ENCODE measurements at places on chromosomes 4 and X.

DNA sequence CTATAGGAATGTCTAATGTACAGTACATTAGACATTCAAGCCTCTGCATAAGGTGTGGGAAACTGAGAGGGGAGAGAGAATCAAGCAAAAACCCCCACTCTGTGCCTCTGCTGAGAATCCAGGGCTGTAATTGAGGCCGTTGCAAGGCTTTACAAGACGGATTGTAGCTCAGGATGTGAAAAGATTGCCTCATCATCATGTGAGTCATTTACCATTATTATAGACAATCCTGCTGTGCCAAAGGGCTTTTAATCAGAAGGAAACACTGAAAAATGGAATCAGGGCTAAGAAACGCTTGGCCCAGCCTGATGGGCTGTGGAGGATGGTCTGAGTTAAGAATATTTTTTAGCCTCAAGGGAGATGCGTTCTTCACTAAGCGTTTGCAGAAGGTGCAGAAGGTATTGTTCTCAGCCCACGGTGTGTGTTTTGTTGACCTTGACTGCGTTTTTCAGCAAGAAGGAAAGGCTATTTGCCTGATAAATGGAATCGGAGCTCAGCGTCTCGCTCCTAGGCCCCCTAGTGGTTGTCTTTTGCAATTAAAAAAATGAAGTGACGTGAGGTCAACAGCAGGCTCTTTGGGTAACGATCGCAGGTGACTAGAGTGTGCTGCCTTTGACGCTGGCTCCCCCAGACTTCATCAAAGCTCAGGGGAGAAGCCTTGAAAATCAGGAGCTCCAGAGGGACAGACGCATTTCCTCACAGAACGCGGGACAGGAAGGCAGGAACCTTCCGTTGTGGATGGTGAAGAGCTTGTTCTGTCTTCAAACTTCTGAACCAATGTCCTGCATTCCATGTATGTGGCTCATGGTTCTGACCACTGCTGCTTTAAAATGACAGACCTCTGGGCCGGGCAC lies 18.1 kb upstream of the CHRNA9 start:
- DNase-seq: peak; percentile 88

DNA sequence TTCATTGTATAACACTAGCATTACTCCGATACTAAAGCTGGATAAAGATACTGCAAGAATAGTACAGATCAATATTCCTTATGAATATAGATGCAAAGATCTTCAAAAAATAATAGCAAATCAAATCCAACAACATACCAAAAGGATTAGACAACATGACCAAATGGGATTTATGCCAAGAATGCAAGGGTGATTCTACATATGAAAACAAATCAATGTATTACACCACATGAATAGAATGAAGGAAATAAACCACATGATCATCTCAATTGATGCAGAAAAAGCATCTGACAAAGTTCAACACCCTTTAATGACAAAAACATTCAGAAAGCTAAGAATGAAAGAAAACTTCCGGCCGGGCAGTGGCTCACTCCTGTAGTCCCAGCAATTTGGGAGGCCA lies 42.8 kb downstream of the CUL4B start:
- no peak for DNase-seq

GRCh38 chr4:101169044-101170014 lies 178.0 kb downstream of the PPP3CA start:
- DNase-seq: peak; percentile 67

- DNase-seq: peak; percentile 88
Measured at GRCh38 chrX:45849261-45849862, 648.7 kb upstream of the DIPK2B start.

GRCh38 chr4:2691952-2692435 lies 64.1 kb downstream of the TNIP2 start:
- DNase-seq: no peak

- no peak for DNase-seq
Measured at GRCh38 chr4:47239649-47240048, 208.3 kb downstream of the GABRB1 start.

GRCh38 chr4:138560448-138560847 lies 318.3 kb upstream of the SLC7A11 start:
- DNase-seq: no peak

DNA sequence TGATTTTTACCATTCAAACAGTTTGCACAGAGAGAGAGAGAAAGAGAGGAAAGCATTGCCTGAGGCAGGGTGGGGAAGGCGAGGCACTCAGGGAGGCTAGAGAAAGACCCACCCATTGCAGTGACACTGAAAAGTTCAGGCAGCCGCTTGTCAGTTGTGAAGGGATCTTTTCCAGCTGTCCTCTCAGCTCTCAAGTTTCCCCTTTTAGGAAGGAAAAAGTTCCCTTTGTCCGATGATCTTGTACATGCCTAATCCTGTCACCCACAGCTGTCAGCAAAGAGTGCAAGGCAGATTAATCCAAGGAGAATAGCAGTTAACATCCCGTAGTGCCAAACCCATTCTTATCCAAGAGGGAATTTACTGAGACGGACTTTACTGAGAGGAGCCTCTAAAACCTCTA lies 255.0 kb downstream of the MAGEB5 start:
- DNase-seq: no peak

Data from A172 (cell line).